ENCODE measurements at places on chromosomes 7 and 10.
A peak's percentile ranks its signal among the peaks of the same experiment; 100 is the strongest.

- peak; percentile 76 for ATAC-seq
These were observed at the start of gene PTPRN2 for GRCh38 chr7:158587162-158588084. TSS of gene PTPRN2 (minus strand) at chr7:158587823.

DNA sequence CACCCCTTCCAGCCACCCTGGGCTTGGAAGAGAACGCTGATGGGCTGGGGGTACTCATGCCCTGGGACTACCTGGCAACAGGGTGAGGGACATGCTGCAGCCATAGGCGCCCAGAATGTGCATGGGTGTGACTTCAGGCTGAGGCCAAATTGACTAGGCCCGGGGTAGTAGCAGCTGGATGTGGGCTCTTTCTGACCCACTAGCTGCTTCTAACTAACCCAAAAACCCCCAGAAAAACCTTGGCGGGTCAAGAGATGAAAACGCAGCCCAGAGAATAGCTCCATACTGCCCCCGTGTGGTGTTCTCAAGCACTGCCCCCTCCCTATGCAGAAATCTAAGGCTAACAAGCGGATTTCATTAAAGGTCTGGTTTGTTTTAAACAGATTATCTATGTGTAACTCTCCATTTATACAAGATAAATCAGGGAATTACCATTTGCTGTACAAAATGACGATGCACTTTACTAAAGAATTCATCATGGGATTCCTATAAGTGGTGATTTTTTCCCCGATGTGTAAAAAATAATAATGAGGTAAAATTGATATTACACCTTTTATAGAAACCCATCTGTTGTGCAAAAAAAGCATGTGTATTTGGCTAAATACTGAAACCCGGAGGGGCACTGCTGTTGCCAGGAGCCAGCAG is 4.2 kb downstream of the SMARCD3 start:
- no peak for ATAC-seq

GRCh38 chr10:35331894-35332640 is 4.2 kb upstream of the CCNY start:
- ATAC-seq: no peak

- peak; percentile 18 for ATAC-seq
These were observed 26.2 kb downstream of the ADK start for GRCh38 chr10:74177140-74177677.

- ATAC-seq: no peak
These were observed 419.2 kb upstream of the NFE2L3 start for GRCh38 chr7:25732766-25733217.
